MV-4-11 (cell line): ENCODE measurements at places on chromosomes 2 and 18.
A peak's percentile ranks its signal among the peaks of the same experiment; 100 is the strongest.

DNA sequence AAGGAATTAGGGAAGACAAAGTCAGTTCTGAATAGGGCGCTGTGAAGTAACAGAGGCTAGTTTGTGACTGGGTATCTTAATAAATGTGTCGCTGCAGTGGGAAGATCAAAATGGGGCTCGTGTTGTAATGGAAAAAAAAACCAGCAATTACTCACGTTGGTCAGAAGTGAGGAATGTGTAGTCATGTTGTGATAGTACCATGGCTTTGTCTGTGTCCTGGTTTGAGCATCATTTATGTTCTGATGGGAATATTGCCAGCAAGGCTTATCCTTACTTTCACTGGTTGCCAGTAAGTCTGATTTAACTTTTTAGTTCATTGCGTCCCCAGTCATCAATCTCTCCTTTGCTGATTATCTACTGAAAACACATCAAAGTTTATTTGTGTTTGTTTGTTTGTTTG, 467.6 kb downstream of the NYAP2 start:
- DNase-seq: no peak

DNA sequence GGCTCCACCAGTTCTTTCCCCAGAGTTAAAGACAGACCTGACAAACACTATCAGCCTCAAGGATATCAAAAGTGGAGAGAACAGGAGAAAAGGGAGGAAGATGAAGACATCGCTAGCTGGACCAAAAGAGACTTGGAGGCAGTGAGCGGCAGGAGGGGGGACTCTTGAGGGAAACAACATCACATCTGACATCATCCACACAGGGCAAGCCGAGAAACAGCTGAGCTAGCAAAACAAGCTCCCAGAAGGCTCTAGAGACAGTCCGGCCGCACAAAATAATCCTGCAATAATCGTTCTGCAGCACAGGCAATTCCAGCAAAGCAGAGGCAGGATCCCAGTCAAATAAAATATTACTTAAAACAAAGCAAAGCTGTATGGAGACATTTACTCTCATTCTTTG, 239.8 kb downstream of the EN1 start:
- no peak for DNase-seq

DNA sequence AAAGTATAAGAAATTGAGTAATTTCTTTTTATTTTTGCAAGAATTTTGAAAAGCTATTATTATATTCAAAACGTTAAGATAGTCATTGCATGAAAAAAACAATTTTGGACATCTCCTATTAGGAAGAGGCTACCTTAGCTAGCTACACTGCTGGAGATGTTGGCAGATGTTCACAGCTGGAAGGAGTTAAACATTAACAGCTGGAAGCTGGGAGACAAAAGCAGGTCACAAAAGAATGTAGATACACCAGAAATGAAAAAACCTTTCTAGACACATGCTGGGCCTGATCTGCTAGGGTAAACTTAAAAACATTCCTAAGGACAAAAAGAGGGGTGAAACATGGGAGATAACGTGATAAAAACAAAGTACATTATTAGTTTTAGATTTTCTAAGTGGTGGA, 84.4 kb downstream of the SESTD1 start:
- DNase-seq: no peak

GRCh38 chr18:217532-218336, 50.1 kb downstream of the THOC1 start:
- no peak for DNase-seq

GRCh38 chr18:3624935-3625741, 175.2 kb downstream of the TGIF1 start:
- DNase-seq: peak; percentile 36

DNA sequence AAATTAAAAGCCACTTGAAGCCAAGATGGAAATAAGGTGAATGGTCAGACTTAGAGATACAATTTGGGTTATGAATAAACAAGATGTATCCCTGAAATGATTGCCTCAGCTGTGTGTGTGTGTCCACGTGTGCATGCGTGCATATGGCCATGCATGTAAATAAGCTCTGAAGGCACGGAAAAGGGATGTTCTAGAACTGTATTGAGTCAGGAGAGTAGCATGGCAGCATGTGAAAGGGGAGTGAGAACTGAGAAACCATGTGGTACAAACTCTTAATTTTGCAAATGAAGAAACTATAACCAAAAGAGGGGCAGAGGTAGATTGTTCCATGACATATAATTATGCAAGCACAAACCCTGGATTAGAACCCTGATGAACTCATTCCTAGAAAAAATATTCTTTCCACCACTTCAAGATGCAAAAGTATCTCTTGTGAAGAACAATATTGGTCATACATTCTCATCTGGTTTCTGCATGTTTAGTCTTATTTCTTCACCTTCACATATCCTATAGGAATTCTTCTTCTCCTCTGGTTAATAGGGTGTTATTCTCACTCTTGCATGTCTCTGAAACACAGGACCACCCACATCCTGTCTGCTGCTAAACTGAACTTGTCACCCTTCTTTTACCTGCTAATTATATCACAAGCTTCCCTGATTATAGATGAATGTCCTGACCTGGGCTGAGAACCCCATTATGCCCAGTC, 455.8 kb downstream of the SETBP1 start:
- no peak for DNase-seq

GRCh38 chr2:160891353-160891740, 268.9 kb upstream of the TANK start:
- no peak for DNase-seq

DNA sequence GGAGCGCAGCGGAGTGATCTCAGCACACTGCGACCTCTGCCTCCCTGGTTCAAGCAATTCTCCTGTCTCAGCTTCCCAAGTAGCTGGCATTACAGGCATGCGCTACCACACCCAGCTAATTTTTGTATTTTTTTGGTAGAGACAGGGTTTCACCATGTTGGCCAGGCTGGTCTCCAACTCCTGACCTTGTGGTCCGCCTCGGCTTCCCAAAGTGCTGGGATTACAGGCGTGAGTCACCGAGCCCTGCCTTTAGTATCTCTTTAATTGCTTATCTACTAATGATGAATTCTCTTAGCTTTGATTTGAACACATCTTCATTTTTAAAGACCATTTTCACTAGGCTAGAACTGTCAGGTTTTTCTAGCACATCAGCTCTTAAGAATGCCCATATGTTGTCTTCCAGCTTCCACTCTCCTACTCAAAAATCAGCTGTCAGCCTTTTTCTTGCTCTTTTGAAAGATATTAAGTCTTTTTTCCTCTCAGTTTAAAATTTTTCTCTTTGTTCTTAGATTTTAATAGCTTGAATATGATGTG, 16.1 kb upstream of the MFSD2B start:
- DNase-seq: no peak

DNA sequence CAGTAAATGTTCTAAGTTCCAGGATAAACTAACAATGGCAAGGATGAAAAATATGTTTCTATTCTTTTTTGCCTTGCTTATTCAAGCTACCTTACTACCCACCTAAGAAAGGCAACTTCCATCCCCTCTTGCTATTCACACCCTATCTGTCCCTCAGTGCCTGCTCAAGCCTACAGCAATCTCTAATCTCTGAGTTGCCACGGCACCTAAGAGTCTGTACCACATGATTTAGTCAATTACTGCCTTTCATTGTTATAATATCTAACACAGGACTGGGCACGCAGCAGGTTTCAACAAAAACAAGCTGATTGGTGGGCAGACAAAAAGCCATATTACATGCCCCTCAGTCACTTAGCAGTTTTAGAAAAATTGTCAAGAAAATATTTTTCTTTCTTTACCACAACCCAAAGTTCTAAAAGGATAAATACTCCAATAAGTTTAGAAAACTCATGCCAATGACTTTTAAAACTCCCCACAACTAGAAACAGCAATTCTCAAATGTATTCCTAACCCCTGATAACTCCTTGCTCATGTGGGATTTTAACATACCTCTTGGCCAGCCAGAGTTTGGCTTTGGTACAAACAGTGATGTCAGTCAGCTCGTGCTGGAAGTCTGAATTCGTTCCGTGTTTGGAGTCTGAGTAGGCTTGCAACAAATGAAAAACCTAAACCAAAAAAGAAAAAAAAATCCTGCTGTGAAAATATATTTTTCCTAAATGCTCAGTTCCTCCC, 117.3 kb upstream of the ZFP36L2 start:
- DNase-seq: no peak

DNA sequence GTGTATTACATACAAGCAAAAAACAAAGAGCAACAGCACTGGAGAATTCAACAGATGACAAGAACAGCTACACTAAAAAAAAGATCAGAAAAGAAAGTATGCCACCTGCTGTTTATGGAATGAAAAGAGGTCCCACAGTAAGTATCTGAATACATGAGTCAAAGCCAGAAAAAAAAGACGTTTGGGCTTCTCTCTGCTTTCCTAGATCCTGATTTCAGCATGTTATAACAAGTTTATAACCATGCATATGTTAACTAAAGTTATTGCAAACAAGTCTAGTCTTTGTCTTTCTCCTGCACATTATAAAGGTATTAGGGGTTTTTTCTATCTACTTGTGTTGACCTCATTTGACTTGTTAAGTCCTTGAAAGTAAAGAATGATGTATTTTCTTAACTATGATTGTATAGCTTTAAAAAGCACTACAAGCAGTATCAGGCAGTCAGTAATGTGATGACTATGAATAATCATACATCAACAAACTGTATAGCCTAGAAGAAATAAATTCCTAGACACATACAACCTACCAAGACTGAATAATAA, 108.5 kb upstream of the COL5A2 start:
- DNase-seq: no peak

GRCh38 chr2:221780281-221780688, 208.2 kb upstream of the EPHA4 start:
- DNase-seq: no peak

DNA sequence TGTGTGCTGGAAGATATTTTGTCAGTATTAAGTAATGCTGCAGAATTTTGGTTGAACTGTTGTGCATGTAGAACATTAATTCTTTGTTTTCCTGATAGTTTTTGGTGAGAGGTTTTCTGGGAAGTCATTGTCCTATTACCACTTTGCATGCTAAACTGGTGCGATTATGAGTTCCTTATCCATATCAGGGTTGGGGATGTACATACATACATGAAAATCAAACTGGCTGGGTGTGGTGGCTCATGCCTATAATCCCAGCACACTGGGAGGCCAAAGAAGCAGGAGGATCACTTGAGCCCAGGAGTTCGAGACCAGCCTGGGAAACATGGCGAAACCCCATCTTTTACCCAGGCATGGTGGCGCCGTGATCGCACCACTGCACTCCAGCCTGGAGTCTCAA, 34.6 kb downstream of the ASAP2 start:
- no peak for DNase-seq

GRCh38 chr2:226725126-226725860, 74.3 kb downstream of the IRS1 start:
- DNase-seq: no peak

DNA sequence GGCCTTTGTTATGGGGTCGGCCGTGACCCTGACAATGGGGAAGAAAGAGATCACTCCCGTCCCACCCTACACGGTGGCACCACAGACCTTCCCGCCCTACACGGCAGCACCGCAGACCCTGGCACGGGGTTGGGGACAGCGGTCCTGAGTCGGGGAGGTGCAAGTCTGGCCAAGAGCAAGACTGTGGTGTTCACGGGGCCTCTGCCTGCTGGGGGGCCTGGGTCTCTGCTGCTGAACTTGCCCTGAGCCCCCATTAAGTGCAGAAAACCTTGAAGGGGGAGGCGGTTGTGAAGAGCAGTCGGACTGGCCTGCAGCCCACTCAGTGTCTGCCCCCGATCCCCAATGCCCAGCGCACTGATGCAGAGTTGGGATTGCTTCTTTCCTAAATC, 75.9 kb downstream of the SLC66A2 start:
- no peak for DNase-seq
